ENCODE measurements at places on chromosomes 3 and 15.
A peak's percentile ranks its signal among the peaks of the same experiment; 100 is the strongest.

DNA sequence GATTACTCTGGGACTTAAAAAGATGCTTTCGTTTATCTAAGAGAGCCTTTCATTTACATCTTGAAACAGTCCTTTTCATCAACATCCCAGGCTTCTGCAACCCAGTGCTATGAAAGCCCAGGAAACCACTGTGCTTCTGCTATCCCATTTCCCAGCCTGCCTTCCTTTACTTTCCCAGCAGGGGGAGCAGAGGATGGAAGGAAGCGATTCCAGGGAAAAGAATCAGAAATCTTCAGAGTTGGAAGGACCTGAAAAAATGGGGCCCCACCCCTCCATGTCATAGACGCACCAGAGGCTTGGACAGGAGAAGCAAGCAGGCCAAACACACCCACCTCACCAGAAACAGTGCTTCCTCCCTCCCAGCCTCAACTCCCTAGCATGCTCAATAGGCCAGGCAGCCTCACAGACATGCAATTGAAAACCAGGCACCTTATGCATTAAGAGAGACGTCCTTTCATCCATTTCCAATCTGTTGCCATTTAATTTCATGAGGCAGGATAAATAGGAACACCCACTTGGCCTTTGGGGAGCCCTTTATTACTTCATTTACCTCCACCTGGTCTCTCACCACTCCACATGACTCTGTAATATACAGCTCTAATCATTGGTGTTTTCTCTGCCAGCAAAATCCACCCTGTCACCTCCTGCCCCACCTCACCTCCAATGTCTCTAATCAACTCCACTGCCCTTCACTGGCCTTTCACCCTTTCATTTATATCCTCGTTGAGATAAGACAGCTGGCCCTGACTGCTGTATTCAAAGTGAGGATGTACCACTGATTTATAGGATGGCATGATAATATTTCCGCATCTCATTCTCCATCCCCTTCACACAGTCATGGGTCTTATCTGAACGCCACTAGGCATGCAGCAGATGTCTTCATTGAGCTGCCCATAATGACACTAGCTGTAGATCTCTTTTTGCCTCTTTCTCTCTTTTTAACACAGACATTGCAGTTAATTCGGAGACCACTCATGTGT lies 583.9 kb downstream of the NTRK3 start:
- DNase-seq: peak; percentile 44

DNA sequence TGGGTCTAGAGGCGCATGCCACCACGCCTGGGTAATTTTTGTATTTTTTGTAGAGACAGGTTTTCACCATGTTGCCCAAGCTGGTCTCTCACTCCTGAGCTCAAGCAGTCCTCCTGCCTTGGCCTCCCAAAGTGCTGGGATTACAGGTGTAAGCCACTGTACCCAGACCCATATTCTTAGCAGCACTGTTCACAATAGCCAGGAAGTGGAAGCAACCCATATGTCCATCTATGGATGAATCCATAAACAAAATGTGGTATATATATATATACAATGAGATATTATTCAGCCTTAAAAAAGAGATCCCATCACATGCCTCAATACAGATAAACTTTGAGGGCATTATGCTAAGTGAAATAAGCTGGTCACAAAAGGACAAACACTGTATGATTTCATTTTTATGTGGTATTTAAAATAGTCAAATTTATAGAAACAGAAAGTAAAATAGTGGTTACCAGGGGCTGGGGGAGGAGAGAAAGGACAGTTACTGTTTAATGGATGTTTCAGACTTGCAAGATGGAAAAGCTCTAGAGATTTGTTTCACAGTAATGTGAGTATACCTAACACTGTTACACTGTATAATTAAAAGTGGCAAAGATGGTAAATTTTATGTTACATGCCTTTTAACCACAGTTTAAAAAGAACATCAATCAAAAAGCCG lies 35.7 kb upstream of the GRAMD1C start:
- DNase-seq: no peak

- DNase-seq: peak; percentile 62
These were observed 17.6 kb downstream of the ACAD11 start for GRCh38 chr3:132641837-132642538.

GRCh38 chr15:68817304-68818065 lies 3.2 kb downstream of the ANP32A start:
- DNase-seq: peak; percentile 64

DNA sequence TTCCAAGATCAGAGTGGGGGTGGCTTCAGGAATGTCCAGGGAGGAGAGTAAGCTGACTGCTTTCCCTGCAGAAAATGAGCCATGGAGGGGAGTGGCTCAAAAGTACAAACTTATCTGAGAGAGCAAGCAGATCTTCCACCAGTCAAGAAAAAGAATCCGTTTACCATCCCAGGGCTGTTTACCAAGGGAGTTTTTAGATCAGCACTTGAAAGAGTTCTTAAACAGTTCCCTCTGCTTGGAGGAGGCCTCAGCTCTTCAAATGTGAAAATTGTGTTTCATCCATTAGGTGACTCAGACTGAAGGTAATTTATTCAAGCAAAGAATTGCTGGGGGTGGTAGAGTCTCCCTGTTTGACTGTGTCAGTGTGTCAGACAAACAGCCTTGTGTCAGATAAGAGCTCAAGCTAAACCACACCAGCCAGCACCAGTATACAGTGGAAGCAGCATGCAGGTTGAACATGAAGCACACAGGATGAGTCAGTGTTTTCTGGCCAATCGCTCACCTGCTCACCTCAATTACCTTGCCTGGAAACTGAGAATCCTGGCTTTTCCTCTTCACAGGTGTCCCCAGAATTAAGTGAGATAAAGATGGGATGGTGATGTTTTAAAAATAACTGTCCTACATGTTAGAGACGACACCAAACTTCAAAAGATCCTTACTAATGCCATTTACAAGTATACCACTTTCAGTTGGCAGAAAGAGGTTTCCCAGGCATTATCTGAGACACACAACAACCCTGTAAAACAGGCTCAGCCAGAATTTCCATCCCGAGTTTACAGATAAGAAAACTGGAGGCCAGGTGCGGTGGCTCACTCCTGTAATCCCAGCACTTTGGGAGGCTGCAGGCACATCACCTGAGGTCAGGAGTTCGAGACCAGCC lies 21.7 kb downstream of the SH3BP5 start:
- DNase-seq: peak; percentile 59

DNA sequence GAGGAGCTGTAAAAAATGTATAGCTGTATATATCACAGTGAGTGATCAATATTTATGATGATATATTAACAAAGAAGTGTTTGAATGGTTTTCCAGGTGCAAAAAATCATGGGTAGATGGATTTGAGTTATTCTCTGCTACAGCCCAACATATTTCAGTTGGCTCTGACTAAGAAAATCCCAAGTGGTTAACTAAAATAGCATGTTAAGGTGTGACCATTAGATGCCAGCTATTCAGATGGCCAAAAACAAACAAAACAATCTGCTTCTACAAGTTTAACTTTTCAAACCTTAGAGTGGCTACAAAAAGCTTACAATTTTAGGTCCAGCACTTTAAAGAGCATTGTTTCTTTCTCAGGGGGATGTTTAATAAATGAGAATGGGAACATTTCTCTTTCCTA lies 67.5 kb downstream of the SEMA6D start:
- DNase-seq: no peak

- peak; percentile 6 for DNase-seq
These were observed 151.9 kb upstream of the LINGO1 start for GRCh38 chr15:77784361-77785292.

- no peak for DNase-seq
These were observed 84.8 kb upstream of the LINGO1 start for GRCh38 chr15:77717333-77717990.

GRCh38 chr3:101379658-101380376 lies 59.4 kb upstream of the IMPG2 start:
- no peak for DNase-seq

DNA sequence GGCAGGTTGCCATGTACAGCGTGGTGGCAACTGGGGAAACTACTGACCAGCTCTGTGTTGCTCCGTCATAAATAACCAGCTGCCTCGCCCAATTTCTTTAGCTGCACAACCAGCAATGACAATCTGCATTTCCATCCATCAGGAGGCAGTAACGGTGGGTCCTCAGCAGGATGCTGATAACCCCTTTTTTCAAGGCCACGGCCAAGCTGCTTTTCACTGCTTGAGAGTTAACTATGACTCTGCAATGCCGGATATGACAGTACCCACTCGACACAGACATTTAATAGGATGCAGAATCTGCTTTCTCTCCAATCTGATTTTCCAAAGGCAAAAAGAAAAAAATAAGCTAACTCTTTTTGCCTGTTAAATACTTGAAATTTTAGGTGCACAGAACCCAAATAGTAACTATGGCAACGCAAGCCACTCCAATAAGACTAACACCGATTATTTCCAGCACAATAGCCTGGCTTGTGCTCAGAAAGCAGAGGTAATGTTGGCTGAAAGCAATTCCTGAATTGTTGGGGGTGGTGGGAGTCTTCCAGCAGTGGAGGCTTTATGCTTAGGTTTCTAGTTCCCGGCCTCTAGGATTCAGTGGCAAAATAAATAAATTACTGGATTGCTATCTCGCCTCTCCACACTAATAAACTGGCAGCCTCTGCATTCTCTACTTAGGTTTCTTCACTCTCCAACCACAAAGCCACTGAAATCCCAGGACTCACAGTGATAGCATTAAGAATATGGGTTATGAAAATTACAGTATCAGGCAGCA lies 31.2 kb upstream of the SRGAP3 start:
- peak; percentile 48 for DNase-seq

DNA sequence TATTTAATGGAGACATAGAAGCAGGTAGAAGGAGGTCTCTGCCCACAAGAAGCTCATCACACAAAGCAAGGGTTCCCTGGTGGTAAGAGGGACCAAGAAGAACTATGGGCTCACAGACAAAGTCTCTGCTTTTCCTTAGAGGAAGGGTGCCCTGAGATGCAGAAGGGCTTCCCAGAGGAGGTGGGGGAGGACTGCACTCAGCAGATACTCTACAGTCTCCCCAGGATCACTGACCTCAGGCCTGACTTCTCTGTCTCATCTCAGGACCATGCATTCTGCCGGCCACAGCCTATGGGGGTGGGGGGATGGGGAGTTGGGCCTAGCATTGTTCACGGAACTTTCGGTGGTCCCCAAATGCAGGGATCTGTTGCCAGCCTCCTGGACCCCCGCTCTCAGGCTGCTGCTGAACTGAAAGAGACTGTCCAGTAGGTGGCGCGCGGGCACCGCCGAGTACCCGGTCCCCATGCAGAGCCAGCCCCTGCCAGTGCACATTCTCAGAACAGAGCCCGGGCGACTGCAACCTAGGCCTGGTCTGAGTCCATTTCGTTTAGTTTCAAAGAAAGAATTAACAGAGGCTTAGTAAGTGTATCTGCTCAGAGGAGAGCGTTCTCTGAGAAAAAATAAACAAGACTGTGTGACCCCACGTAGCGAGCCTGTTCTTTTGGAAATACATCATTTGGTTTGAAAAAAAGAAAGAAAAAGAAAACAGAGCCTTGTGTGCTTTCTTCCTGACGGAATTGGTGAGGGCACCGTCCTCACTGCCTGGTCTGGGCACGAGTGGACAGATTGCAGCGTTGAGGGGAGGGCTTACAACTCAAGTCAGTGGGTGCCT lies 74.1 kb downstream of the LRTM1 start:
- DNase-seq: peak; percentile 73

GRCh38 chr15:101295607-101296161 lies 636 bp upstream of the SNRPA1 start:
- DNase-seq: no peak

- peak; percentile 72 for DNase-seq
These were observed 44.5 kb downstream of the CMSS1 start for GRCh38 chr3:99862208-99862607.

DNA sequence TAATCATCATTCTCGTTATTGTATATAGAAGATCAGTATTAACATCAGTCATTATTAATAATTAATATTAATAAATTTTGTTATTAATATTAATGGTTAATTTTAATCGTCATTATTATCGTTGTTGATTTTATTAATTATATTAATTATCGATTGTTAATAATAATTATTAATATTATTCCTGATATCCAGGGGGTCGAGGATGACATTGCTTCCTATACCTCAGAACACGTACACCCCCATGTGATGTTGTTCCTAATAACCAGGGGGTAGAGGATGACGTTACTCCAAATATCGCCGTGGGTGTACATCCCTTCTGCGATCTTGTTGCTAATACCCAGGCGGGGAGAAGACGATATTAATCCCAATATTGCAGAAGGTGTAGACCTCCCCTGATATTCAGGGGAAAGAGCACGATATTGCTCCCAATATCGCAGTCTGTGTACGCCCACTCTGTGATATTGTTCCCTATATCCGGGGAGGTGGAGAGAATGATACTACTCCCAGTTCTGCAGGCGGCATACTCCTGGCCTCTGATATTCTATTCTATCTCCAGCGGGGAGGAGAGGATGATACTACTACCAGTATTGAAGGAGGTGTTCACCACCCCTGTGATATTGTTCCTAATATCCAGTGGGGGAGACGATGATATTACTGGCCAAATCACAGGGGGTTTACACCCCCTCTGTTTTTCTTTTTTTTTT lies 22.3 kb upstream of the BMF start:
- DNase-seq: no peak

- DNase-seq: no peak
These were observed 67.0 kb upstream of the CADPS start for GRCh38 chr3:62942227-62942626.

DNA sequence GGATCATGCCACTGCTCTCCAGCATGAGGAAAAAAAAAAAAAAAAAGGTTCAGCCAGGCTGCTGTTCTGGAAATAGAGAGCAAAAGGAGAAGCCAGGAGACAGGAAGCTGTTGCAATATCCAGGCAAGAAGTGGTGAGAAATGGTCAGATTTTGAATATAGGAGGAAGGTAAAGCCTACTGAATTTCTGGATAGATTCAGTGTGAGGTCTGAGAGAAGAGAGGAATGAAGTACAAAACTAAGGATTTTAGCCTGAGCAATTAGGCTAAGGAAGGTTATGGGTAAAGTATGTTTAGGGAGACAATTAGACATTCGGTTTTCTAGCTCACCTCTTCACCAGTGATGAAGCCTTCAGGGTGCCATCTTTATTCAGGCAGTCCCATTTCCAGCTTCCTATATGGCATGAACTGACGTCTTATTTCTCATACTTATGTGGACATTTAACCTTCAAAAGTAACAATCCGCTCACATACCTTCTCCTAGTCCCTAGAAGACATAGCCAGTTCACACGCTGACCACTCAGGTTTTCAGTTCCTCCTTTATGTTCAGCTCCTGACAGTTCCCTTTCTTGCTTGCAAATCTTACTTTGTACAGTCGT lies 57.2 kb downstream of the KIF9 start:
- peak; percentile 78 for DNase-seq

DNA sequence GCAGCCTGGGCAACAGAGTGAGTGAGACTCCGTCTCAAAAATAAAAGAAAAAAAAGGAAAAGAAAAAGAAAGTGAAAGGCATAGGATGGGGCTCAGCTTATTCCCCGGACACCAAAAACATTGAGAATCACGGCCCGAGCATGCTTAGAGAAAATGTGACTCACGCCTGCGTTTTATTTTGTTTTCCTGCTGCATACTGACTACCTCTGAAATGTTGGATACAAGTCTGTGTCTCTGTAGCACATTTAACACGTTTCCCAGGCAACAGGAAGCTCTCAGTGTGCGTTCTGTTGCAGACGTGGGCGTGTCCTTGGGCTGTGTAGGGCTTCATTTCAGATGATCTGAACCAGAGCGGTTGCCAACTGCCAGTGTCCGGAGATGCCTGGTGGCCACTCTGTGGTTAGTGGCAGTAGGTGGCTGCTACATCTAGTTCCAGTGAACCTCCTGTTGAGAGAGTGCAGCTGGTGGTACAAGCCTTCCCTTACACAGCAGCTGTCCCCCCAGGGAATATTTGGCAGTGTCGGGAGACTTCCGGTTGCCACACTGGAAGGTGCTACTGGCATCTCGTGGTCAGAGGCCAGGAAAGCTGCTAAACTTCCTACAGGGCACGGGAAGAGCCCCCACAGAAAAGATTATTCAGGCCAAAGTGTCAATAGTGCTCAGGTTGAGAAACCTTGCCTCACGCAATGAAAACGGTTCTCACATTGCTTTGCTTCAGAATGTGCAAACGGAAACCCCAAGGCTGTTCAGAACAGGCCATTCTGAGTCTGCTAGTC lies 3.0 kb downstream of the SLC51A start:
- DNase-seq: peak; percentile 89

Measured in AG10803 (cell line).